Right renal pelvis (tissue), 4 donors: ENCODE measurements at places on chromosomes 2 and 18. TPM values are rescaled to one million over a fixed set of nuclear protein-coding genes. Genes with fewer than 3 reads are reported as not detected.

The IL1F10 gene
- polyA plus RNA-seq: not detected

The EMILIN1 gene
- 121 TPM for polyA plus RNA-seq

DNA sequence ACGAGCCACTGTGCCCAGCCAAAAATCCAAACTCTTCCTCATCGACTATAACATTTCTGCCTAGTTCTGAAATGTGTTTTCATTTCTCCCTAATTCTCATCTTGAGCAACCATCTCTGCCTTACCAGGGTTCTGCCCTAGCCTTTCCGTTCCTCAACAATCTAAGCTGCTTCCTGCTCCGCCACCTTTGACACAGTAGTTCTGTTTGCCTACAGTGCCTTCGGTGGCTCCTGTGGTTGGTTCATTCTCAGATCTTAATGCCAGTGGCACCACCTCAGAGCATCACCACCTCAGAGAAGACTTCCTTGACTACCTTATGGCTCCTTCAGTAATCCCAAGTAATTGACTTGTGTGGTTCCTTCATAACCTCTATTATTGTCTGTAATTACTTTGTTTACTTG, 3.8 kb downstream of the SOCS6 start:
- DNase-seq: no peak

- DNase-seq: no peak
Observed at GRCh38 chr2:56338232-56338631, 154.4 kb downstream of the CCDC85A start.

- no peak for DNase-seq
Observed at GRCh38 chr2:12232876-12233275, 483.9 kb upstream of the TRIB2 start.

DNA sequence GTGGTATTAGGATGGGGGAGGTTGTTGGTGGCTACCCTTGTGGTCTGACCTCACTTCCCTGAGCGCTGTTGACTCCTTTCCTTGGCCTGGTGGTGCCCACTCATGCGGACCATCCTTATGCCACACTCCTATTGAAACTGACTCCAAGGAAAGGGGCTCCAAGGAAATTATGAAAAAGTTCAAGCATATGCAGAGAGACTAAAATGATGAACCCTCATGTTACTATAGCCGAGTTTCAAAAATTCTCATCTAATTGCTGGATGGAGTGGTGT, 96.2 kb upstream of the STPG4 start:
- no peak for DNase-seq

DNA sequence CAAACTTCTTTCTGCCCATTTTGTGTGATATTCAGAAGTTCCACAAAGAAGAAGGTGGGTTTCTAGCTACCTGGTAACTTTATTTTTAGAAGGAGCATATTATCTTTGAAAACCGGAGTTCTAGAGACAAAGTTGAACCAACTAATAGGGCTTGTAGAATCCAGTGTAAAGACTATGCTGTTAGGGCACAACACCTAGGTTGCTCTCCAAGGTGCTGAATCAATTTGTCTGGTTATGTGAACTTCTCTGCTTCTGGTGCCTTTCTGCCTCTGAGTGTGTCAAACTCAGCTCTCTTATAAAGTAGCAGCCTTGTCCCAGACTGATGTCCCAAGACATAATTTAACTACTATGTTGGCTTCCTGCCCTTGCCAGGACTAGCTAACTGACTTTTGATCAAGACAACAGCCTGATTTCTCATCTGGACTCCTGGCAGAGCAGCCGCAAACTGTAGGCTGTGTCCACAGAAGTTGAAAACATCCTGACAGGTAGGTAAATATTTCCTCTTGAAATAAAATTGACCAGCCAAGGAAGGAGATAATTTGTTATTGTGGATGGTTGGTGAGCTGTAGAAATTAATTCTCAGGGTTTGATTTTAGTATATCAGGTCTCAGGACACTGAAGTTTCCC, 119.4 kb downstream of the CYRIA start:
- DNase-seq: peak; percentile 76

- no peak for DNase-seq
Observed at GRCh38 chr2:5674026-5674340, 18.2 kb upstream of the SOX11 start.

DNA sequence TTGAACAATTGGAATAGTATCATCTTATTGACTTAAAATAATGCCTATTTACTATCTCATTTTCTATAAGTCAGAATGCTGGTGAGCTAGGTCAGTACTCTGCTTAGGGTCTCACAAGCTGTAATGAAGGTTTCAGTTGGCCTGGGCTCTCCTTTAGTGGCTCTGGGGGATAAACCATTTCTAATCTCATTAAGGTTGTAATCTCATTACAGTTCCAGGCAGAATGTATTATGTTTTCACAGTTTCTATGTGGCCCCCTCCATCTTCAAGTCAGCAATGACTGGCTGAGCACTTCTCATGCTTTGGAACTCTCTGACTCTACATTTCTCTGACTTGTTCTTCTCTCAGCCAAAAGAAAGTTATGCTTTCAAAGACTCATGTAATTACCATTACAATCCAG, 163.1 kb downstream of the CCDC178 start:
- no peak for DNase-seq

- no peak for DNase-seq
Observed at GRCh38 chr18:39843546-39843945, 2111.5 kb upstream of the PIK3C3 start.
